NT2/D1 (cell line): ENCODE measurements at places on chromosomes 1 and 21.

DNA sequence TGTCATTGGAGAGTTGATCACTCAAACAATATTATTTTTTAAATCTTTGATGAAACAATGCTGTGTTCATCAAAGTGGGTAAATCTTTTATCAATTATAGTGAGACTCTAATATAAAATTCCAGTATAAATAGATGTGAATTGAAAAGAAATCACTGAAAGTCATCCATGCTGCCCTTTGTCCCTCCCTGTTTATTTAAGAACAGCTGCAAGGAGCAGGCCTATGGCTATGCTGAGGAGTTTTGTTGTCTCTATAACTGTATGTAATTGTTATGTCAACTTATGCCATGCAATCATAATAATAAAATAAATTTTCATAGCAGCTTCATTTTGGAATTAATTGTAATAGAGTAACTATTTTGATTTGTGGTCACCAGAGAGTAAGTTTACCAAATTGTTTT lies 1272.4 kb upstream of the ADGRL4 start:
- no peak for DNase-seq

DNA sequence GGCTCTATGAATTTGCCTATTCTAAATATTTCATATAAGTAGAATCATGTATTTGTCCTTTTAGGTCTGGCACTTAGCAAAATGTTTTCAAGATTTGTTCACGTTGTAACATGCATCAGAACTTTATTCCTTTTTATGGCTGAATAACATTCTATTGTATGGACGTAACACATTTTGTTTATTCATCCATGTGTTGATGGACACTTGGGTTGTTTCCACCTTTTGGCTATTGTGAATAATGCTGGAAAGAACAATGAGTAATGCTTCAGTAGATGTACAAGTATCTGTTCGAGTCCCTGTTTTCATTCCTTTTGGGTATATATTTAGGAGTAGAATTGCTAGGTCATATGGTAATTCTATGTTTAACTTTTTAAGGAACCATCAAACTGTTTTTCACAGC lies 24.7 kb downstream of the SLC35A3 start:
- DNase-seq: no peak

DNA sequence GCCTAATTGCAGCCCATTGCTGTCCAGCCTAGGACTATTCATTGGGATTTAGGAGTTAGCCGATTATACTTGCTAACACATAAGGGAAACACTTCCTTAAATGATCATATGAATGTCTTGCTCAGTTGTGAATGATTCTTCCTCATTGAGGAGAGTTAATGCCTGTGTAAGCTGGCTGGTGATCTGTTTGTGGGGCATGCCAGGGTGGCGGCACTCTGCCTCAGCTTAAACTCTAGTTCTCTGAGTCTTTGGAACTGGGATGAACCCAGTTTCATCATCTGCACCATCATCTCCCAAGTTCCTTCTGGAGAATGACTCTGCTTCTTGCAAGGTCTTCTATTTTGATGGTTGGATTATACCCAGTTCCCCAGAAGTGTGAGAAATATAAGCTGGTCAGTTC lies 23.9 kb upstream of the SLAMF6 start:
- DNase-seq: no peak

DNA sequence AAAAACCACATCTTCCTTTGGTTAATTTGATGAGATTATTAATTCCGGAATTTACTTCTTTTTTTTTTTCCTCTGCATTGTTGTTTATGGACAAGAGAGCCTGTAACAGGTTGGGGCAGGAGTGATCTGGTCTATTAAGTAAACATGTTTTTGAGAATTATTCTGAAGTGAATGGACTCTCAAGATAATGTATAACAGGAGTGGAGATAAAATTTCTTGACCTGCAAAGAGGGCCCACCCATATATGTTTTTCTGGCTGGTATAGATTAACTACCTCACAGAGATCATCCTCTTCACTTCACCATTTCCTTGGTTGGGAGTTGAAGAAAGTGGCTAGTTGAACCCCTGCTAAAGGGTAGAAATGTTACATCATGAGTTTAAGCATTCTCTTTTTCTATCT lies 10.7 kb downstream of the DDI2 start:
- no peak for DNase-seq

GRCh38 chr1:9751971-9752370 lies 71.8 kb downstream of the CLSTN1 start:
- DNase-seq: no peak

GRCh38 chr1:12376236-12377045 lies 146.6 kb downstream of the VPS13D start:
- DNase-seq: no peak

GRCh38 chr1:234512451-234512861 lies 33.5 kb upstream of the TARBP1 start:
- DNase-seq: no peak

GRCh38 chr1:174040387-174040786 lies 18.2 kb upstream of the RC3H1 start:
- DNase-seq: no peak

- no peak for DNase-seq
These were observed 137.1 kb downstream of the CAMTA1 start for GRCh38 chr1:6922096-6922931.

DNA sequence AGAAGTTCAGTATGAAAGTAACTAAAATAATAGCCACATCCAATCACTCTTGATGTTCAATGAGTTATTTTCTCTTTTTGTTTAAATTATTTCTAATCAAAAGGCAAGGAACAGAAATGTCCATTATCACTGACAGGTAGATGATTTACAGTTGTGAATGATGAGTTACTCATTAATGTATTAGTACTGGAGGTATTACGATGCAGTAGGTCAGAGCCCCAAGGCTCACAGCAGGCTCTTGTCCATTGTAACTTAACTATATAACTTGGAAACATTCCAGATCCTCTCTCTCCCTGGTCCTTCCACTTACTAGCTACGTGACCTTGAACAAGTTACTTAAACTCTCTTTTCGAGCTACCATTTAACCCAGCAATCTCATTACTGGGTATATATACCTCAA lies 39.5 kb downstream of the CRB1 start:
- no peak for DNase-seq

GRCh38 chr1:26476958-26477357 lies 4.7 kb downstream of the HMGN2 start:
- no peak for DNase-seq

GRCh38 chr1:40090652-40091355 lies 6.2 kb downstream of the PPT1 start:
- no peak for DNase-seq

DNA sequence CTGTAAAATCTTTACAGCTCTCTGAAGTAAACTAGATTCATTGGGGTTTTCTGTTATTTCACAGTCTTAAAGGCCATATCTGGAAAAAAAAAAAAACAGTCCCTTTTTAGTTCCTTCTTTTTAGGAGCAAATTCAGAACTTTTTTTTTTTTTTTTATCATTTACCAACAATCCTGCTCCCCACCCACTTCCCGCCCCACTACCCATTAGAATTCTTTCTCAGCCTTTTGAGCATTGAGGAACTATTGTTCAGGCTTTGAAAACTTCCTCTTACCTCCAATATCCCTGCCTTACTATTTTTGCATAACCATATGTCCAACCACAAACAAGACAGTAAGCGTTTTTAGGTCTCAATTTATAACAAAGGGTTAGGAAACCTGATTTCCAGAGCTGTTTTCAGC lies 330.1 kb downstream of the PLPP3 start:
- DNase-seq: no peak

GRCh38 chr1:151653397-151653796 lies 41.5 kb downstream of the SNX27 start:
- DNase-seq: no peak

DNA sequence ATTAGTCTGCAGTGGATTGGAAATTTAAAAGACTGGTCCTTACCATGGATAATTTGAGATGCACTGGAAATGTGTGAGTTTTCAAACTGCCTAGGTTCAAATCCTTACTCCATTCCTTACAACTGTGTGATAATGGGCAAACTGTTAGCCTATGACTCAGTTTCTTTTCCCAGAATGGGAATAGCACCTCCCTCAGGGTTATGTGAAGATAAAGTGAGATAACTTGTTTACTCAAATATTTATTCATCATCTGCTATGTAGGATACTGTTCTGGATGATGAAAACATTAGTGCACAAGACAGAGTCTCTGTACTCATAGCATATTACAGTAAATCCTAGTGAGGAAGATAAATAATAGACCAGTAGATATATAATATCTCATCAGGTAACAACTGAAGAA lies 28.6 kb downstream of the LRIG2 start:
- DNase-seq: no peak

DNA sequence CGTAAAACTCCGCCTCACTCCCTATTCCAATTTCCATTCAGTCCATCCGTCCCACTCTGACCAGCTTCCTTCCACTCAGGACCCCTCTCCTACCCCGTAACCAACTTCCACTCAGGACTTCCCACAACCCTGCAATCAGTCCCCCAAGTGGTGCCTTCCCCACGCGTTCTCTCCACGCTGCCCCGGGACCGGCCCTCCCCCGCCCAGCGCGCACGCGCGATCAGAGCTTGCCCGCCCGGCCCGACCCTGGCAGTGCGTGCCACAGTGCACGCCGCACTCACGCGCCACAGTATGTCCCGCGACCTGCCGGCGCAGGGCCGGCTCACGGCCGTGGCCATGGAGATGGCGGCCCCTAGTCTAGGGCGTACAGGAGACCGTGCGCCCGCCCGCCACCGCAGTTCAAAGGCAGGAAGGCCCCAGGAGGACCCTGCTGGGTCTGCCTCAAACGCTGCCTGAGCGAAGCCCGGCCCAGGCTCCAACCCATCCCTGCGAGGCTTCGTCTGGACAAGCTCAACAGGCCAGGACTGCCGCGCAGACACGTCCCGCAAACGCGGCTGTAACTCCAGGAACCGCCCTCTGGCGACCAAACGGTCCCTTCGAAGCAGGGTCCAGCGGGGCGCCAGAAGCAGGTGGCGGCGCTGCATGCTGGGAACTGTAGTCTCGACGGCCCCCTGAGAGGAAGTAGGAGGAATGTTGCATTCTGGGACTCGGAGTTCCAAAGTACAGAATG lies at the start of gene NDC1:
NDC1 (minus strand) TSS at position 373 of the 730 bp plus-strand sequence; CDS start at position 338, 35 bp downstream.
- DNase-seq: peak; percentile 98

GRCh38 chr1:234892642-234893041 lies 236.0 kb downstream of the TOMM20 start:
- no peak for DNase-seq

GRCh38 chr1:117051224-117052064 lies 8.7 kb upstream of the TTF2 start:
- no peak for DNase-seq

GRCh38 chr1:2891923-2892448 lies 90.5 kb upstream of the TTC34 start:
- no peak for DNase-seq

DNA sequence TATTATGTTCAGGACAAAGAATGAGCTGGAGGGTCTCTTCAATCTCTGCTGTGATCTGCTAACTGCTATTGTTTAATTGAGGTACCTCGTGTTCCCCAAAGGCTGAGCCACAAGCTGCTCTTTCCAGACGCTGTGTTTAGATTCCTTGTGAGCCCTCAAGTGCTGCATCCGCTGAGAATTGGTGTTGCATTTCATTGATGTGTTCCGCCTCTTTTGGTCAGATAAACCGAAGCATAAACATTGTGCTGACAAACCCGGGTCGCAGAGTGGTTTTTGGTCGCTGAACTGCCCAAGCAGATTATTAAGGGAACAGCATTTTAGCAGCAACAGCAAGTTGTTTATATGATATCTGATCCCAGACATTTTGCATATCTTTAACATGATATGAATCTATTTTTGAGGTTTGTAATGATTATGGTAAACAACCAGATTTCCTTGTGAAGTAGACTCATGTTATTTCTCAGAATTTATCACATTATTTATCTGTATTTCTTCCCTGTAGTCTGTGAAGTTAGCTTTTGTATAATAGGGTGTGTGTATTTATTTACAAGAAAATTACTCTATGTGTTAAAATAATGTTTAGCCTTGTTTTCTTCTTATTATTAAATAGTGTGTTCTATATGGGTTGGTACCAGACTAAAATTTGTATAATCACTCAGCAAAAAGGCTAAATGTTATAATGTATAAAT lies 217.2 kb upstream of the C1orf105 start:
- no peak for DNase-seq

DNA sequence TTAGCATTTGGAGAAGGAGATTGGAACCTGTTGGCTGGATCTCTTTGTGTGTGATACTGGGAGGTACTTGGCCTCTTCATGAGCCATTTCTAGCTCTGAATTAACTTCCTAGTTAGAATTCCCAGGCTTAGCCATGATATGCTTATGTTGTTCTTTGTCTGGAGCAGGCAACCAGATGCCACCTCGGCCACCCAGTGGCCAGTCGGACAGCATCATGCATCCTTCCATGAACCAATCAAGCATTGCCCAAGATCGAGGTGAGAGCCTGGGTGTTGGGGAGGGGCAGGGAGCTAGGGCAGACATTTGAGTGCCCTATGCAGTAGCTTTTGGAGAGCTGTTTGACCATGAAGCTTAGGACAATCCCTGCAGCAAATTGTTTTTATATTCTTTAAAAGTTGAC lies 26.5 kb upstream of the PIGV start:
- no peak for DNase-seq

- no peak for DNase-seq
These were observed 66.4 kb upstream of the RUNX3 start for GRCh38 chr1:24996456-24996855.

- DNase-seq: no peak
These were observed at the start of gene LRRC39 for GRCh38 chr1:100178091-100178490. Gene LRRC39, minus strand, starts transcription at chr1:100178256. Its CDS starts 9,740 bp downstream, at chr1:100168516.

DNA sequence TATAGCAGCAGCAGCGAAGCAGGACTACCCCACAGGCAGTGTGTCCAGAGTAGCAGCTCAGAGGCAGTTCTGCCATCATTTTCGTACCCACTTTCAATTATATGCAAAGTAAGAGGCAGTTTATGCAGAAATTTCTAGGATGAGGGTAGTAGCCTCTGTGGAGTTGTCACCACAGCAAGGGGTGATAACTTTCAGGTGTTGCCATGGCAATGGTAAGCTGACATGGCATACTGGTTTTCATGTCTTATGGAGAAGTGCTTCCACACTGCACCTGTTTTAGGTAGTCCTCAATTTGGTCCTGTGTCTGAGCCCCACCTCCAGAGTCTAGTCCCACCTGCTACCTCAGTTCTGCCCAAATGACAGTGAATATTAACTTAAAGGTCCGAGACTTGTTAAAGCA lies 133.3 kb upstream of the SYT6 start:
- no peak for DNase-seq

DNA sequence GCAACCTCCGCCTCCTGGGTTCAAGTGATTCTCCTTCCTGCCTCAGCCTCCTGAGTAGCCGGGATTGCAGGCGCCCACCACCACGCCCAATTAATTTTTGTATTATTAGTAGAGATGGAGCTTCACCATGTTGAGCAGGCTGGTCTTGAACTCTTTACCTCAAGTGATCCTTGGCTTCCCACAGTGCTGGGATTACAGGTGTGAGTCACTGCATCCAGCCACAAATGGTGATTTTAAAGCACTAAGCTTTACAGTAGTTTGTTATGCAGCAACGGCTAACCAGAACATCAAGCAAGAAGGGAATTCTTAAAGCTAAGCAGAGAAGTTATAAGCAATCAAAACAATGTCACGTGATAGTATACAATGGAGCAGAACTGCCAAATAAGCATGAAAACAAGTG lies 65.7 kb downstream of the NVL start:
- DNase-seq: no peak

GRCh38 chr1:62337706-62338631 lies 18.7 kb upstream of the KANK4 start:
- no peak for DNase-seq

- no peak for DNase-seq
These were observed 106.7 kb upstream of the ADAR start for GRCh38 chr1:154714638-154715037.

- DNase-seq: no peak
These were observed 23.3 kb upstream of the RPE65 start for GRCh38 chr1:68473060-68473459.
